NCI-H524 treated with DMSO at 0.1 percent for 48 hours (cell line): ENCODE measurements at places on chromosomes 5 and 9.

DNA sequence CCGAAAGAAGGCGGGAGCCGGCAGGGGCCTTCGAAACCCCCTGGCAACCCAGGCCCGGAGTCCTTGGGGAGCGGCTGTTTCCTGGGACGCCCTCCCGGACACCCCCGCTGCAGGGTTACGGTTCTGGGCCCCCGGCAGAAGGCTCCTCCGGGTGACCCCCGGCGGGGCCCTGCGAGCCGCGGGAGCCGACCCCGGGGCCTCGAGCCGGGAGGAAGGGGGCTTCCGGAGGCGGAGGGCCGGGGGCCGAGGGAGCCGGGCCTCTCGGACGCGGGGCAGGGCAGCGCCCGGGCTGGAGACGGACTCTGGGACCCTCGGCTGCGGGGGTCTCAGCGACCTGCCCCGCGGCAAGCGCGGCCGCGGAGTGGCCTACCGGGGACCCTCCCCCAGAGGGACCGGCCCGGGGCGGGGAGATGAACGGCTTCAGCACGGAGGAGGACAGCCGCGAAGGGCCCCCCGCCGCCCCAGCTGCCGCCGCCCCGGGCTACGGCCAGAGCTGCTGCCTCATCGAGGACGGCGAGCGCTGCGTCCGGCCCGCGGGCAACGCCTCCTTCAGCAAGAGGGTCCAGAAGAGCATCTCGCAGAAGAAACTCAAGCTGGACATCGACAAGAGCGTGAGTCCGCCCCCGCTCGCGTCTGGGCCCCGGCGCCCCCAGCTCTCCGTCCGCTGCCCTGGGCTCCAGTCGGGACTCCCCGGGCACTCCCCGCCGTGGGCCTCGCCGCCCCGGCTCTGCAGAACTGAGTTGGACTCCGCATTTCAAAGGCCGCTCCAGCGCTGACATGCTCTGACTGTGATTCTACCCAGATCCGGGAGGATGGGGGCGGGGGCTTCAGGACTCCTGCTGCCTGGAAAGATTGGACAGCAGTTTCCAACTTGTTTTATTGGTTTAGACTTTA is 645 bp downstream of the SAP30L start:
- DNase-seq = no peak

DNA sequence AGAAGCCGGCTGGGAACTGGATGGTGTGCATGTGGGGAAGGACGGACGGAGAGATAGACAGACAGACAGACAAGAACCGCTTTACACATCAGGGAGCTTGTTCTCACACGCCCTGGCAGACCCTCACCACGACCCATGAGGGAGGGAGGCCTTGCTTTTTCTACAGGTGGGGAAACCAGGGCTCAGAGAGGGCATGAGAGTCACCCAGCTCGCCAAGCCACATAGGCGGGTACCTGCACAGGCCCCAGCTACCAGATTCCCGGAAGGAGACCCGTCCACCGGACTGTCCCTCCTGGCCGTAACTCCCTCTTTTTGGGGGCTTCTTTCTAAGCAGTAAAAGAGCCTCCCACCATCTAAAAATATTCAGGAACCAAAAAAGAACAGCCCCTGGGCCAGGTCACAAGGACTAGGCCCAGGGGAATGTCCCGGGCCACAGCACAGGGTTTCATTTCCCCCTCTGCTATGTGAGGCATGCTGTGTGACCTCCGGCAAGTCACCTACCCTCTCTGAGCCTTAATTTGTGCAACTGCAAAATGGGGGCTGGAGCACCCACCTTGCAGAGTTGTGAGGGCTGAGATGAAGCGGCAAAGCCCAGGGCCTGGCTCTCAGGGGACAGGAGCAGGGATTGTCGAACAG is 84.4 kb upstream of the SARDH start:
- DNase-seq = no peak

- no peak for DNase-seq
These were observed 72.7 kb downstream of the FAM78A start for GRCh38 chr9:131203431-131204218.

- no peak for DNase-seq
These were observed 27.4 kb upstream of the CTNND2 start for GRCh38 chr5:11931638-11932037.

DNA sequence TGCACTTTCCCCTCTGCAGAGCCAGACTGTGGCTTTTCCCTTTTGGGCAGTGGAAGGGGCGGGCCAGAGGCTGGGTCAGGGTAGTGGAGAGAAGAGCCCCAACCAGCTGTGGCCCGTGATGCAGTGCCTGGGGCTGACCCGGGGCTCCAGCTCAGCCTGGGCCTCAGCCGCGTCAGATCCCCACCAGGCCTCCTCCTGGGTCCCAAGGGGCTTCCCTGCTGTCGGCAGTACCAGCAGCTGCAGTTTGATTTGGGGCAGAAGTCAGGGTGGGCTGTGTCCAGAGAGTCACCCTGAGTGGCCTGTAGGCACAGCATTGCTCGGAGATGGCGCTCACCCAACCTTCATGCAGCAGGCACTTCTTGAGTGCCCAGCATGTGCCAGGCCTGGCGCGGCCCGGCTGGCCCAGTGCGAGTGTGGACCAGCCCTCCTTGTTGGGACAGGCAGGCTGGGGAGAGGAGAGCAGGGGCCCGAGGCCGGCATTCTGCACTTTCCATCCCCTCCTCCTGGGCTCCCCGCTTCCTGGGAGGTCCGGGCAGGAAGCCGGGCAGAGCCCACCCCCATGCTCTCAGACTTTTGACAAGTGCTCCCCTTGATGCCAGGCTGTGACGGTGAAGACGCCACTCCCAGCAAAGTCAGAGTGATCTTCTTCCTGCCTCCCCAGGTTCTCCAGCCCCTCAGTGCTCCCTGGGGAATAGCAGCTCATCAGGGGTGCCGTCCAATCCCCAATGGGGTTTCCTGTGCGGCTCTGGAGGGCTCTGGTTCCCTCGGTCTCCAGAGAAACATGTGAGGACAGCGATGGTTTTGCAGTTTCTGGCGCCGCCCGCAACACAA is 88.3 kb upstream of the COL5A1 start:
- DNase-seq = no peak

DNA sequence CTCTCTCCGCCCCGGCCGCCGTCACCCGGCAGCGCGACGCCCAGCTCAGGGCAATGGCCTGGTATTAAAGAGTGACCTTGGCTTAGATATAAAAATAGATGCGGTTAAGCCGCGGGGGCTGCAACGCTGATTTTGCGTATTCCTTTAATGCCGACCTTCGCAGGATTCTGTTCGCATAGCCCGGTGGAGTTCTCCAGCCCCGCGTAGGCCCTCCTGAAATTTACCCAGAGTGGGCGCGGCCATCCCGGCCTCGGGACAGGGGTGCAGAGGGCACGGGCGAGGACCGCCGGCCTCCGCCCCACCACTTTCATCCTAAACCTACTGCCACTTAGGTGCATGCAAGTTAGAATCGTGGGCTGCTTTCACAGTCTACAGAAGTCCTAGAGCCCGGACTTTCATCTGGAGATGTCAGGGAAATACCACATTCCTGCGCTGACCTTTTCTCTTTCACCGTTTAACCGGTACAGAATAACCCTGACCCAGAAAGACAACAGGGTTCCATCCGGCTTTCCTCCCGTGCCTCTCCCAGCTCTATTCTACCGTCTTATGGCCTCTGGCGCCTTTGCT is 492 bp upstream of the FAM169A start:
- DNase-seq = no peak

DNA sequence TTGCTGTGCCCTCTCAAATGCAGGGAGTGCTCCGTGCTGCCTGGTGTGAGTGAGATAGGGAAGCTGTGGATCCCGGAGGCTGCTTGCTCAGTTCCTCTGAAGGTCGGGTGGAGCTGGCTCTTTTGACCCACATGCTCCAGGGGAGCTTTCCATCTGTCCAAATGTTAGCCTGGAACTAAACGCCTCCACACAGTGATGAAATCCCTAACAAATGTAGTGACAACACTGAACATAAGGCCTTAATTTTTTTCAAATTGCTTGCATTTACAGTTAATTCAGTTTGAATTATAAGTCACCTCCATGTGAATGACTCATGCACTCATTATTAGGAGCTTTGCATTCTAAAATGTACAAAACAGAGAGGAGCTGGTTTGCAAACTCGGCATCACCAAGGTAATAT is 27.0 kb downstream of the PRDM6 start:
- no peak for DNase-seq

GRCh38 chr9:99433555-99433954 is 211.5 kb downstream of the SEC61B start:
- DNase-seq = no peak

- no peak for DNase-seq
These were observed 135.0 kb upstream of the DAP start for GRCh38 chr5:10896016-10896415.

GRCh38 chr5:149358294-149358651 is 427 bp downstream of the PCYOX1L start:
- no peak for DNase-seq

- no peak for DNase-seq
These were observed 969.3 kb upstream of the ACO1 start for GRCh38 chr9:31415164-31415563.
